ENCODE measurements at places on chromosomes 11 and 22. TPM values are rescaled to one million over a fixed set of nuclear protein-coding genes. Genes with fewer than 3 reads are reported as not detected.

Gene MRGPRX3
- polyA plus RNA-seq = 0.12 TPM

Gene ASRGL1
- 1.3 TPM for polyA plus RNA-seq

Gene APOA5
- polyA plus RNA-seq = not detected

Gene ANO5
- 0.16 TPM for polyA plus RNA-seq

Gene NRIP3
- 0.08 TPM for polyA plus RNA-seq

Gene SLC6A5
- polyA plus RNA-seq = not detected

Gene MTFP1
- polyA plus RNA-seq = 23.5 TPM

Gene MPPED2
- polyA plus RNA-seq = 1.4 TPM

Gene MPZL2
- polyA plus RNA-seq = 150 TPM

Gene C11orf52
- polyA plus RNA-seq = 6.6 TPM

Gene SEC14L3
- not detected for polyA plus RNA-seq

Gene GGTLC3
- not detected for polyA plus RNA-seq

Gene UPK2
- polyA plus RNA-seq = 11.2 TPM

Gene SYT12
- 0.53 TPM for polyA plus RNA-seq

Gene GNG3
- 0.24 TPM for polyA plus RNA-seq

Gene CCDC116
- 0.61 TPM for polyA plus RNA-seq

Gene MRGPRX4
- polyA plus RNA-seq = not detected

Gene SLC37A2
- polyA plus RNA-seq = 21.7 TPM

Gene PEX16
- polyA plus RNA-seq = 29.1 TPM

Gene CARD16
- polyA plus RNA-seq = 32.7 TPM

Gene CREB3L1
- polyA plus RNA-seq = 0.60 TPM

Gene KIRREL3
- 0.05 TPM for polyA plus RNA-seq
